ENCODE measurements at places on chromosomes 16 and 17. TPM values are rescaled to one million over a fixed set of nuclear protein-coding genes. Genes with fewer than 3 reads are reported as not detected.

RSKR gene
- total RNA-seq: 4.3 TPM

B3GNT9 gene
- 18.8 TPM for total RNA-seq

HOXB6 gene
- 10.5 TPM for total RNA-seq

- no peak for DNase-seq
Measured at GRCh38 chr16:21565507-21565860, 33.9 kb upstream of the METTL9 start.

- DNase-seq: no peak
Measured at GRCh38 chr17:49457564-49458535, 37.2 kb upstream of the NGFR start.

DNA sequence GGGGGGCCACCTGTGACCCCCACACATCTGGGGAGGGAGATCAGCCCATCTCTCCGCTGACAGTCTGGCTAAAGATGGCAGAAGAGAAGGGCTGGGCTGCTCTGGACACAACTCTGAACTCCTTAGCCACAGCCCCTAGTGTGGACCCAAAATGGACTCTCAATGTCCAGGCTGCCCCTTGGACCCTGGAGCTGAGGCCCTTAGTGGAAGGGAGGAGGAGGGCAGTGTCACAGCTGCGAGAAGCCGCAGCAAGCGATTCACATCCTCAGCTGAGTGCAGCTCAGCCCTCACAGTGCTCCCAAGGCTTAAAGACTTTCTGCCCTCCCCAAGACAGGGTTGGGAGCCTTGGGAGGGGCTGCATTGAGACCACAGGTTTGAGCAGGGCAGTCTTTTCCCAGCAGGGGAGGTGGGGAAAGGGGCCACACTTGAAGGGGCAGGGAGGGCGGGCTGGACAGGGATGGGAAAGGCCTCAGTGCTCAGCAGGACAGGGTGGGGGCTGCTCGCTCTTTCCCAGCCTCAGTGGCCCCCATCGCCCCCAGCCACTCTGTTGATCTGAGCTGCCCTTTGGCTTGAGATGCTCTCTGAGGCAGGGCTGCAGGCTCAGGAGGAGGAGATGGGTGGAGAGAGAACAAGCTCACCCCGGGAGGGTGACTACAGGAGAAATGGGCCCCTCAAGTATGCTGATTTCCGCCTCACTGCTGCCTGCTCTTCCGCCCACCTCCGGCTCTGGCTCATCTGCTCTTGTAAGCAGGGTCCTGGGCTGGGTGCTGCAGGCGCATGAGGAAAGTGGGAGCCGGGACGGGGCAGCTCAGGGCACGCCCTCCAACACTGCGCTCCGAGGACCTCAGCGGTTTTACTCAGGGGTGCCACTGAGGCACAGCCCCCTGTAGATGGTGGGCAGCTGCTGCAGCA is 50.9 kb upstream of the MTSS2 start:
- DNase-seq: no peak

DNA sequence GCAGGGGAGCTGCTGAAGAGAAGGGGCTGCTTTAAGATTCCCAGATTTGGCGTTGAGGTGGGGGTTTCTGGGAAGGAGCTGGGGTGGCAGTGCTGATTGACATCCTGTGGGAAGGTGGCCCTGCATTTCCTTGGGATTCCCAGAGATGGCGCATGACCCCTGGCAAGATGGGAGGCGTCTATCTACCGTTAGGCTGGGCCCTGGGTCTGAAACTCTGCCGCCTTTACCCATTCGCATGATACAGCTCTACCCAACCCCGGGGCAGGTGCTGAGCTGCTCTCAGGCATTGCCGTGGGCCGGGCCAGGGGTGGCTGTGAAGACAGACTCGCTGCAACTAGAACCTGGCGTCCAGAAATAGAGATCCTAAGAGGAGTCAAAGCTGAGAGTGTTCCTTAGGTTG is 9.9 kb upstream of the MVD start:
- no peak for DNase-seq

DNA sequence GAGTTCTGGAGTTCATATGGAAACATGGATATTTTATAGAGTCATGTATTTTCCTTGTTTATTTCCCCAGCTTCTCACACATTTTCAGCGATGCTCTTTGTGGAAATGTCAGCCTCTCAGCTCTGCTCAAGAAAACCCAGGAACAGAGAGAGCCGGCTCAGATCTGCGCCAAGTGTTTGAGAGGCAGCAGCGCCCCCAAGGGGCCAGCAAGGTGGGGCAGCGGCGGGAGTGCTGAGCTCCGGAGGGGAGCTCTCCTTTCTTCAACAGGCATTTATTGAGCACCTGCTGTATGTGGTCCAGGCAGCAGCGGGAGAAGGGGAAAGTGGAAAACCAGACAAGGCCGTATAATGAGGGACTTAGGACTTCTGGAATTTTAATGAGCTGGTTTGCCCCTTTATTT is 421.1 kb upstream of the C16orf82 start:
- no peak for DNase-seq

GRCh38 chr17:45338996-45339535 is 22.2 kb upstream of the MAP3K14 start:
- DNase-seq: peak; percentile 29

GRCh38 chr17:17300624-17301568 is 2.3 kb upstream of the NT5M start:
- peak; percentile 73 for DNase-seq

GRCh38 chr17:17714261-17714866 is 33.1 kb downstream of the RAI1 start:
- no peak for DNase-seq

DNA sequence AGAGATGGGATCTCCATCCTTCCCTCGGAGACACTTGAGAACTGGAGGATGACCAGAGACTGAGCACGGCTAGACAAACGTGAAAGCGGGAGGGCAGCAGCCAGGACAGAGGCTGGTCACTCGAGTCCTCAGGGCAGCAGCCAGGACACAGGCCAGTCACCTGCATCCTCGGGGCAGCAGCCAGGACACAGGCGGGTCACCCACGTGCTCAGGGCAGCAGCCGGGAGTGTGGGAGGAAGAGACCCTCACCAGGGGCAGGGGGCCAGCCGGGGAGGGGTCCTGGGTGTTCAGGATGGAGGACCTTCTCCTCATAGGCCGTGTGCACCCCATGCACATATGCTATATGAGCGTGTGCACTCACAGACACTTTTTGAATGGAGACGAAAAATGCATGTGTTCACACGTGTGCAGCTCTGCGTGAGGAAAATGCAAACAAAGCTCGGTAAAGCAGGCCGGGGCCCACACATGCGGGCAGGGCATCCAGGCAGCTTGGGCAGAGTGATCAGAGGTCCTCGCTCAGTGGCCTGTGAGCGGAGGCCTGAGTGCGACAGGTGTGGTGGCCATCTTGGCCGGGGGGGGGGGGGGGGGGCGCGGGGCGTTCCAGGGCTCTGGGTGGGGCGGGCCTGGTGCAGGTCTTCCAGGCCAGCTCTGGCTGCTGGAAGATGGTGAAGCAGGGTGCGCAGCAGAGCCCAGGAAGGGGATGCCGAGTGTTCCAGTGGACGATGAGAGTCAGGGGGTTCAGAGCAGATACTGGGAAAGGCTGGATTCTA is 26.7 kb downstream of the ZNF469 start:
- no peak for DNase-seq

Measured in sigmoid colon (tissue), 7 donors.